ENCODE measurements at places on chromosomes 6 and 20.

DNA sequence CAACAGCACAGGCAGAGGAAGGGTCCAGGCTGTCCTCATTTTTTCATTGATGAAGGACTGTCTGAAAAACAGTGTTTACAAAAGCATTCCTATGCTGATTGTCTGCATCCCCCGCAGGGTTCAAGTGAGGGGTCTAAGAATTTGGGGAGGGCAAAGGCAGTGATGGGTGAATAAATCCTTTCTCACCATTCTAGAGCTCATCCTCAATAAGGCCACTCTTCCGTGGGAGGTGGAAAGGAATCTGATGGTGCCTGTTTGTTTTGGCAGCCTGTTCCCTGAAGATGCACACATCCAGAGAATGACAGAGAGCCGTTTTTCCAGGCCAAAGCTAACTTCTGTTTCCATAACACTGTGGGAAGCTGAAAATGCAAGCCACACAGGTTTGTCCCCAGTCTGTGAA lies 164.5 kb downstream of the MOXD1 start:
- DNase-seq = no peak

DNA sequence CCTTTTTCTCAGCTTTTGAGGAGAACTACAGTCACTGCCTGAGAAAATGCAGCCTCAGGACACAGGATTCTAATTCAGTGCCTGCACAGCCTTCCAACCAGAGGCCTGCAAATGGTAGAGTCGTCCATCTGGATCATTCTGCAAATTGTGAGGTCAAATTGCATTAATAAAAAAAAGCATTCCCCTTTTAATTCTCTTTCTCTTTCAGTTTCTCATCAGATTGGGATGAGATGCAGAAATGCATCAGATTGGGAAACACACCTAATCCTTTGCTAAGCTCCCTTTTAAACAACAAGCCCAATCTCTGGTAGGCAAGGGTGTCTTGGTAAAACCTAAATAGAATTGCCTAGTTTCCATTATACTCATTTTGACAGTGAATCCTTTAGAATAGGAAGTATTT lies 838.8 kb downstream of the MAFB start:
- DNase-seq = no peak

DNA sequence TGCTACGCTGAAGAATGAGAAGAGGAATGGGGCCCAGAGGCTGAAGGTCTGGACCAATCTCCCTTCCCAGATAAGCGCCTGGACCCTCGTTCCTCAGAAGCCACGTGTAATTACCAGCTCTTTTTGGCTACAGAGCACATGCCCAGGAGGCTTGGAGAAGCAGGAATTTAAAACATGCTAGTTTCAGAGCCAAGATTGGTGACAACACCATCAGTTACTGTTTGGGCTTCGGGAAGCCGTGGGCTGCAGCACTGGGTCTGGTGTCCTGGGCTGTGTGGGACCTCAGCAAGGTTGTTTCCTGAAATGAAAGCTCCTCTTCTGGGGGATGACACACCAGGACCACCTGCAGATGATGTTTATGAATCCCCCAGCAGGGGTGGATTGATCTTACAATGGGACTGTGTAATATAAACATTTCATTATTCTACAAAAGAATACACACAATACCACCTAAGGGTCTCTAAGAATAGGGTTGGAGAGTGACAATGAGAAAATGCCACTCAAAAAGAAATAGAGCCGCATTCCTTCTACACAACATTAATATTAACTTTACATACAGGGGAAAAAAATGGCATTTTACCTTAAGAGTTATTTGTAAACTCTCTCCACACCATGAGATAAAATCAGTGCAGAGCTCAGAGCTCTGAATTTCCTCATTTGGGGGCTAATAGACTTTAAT lies 207.8 kb upstream of the FOXQ1 start:
- DNase-seq = no peak

DNA sequence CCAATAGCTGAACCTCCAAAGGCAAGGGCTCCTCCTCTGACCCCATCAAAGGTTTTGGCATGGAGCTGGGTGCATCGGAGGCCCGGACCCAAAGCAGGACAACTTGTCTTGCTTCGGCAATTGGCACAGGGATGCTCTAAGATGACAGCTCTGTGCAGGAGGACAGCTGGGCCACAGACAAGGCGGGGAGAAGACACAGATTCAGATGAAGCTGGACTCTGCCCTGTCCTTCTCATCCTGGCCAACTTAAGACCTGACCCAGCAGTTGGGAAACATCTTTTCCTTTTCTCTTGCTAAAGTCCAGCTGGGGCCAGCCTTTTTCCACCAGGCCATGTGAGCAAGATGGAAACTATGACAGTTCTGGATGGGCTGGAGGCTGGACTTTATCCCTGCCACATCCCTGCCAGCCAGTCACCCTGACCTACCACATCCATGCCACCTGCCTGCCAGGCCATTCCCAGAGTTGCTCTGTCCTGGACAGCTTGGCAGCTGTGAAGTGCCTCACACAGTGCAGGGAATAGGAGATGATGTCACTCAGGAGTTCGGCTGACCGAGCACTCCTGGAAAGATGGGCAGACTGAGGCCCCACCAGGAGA lies 12.7 kb upstream of the PSMF1 start:
- DNase-seq = no peak

DNA sequence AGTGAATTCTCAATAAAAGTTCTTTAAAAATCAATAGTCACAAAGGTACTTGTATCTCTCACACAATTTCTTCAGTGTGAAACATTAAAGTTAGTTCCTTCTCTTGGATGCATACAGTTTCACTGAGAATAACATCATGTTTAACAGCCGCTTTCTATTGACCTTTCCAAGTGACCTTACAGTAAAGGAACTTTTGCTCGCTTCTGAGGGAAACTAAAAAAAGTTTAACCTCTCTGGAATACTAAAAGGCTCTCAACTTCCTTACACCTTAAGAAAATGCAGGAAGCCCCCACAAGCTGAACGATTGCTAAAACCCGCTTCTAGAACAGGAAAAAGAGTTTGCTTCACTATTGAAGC lies 1.3 kb downstream of the RRAGD start:
- DNase-seq = no peak

DNA sequence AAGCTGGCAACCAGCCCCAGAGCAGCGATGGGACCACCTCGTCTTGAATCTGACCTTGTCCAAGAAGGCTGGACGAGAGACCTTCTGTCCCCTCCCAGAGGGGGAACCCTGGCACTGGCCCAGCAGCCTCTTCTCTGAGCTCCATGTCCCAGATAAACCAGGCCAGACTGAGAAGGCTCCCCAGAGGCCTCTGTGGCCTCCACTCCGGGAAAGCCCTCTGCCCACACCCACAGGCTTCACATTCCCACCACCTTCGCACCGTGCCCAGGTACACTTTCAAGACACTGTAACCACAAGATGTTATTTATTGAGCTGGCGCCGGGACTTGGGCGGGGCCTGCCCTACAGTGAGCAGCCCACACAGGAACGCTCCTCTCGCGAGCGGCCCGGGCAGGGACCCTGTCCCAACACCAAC lies 33.2 kb downstream of the ADA start:
- DNase-seq = peak; percentile 38

DNA sequence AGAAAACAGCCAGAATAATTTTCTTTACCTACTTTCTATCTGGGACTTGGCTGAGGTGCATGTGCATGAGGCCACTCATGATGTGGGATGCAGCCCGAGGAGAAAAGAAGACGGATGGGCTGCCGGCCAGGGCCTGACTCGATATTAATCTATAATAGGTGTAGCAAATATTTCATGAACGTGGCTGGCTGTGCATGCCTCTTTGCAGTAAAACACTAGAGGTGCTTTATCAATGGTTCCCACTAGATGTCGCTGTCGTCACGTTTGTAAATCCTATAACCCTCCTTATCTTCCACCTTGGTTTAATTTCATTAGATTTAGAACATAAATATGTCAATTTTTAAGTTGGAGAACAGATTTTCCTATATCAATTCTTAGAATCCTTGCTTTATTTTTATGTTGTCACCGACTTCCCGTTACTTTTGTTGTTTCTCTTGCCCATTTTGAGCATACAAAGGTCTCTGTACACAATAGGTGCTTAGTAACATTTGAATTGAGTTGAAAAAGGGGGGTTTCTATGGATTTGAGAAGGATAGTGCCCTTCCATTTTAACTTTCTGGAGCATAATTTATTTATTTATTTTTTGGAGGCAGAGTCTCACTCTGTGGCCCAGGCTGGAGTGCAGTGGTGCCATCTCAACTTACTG lies 19.6 kb upstream of the FERMT1 start:
- DNase-seq = peak; percentile 31

DNA sequence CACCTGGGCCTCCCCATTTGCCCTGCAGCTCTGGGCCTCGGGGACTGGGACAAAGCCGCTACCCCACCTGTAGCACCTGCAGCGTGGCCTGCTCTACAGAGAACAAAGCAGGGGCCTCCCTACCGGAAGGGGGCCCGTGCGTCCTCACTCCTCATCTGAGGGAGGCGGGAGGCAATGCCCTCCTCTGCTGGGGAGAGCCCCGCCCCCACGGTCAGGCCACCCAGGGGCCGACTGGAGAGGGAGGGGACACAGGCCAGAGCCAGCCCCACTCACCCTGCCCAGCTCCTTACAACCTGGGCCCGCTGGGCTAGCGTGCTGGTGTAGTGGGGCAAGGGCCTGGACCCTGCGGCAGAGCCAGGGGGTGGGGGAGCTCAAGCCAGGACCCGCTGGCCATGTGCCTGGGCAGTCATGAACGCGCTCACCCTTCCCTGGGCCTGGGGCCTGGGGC lies 8.0 kb downstream of the LAMA5 start:
- no peak for DNase-seq

- DNase-seq = peak; percentile 11
Observed at GRCh38 chr20:25220021-25220730, 24.7 kb downstream of the ENTPD6 start.

- no peak for DNase-seq
Observed at GRCh38 chr6:14070457-14070856, 47.1 kb upstream of the CD83 start.

DNA sequence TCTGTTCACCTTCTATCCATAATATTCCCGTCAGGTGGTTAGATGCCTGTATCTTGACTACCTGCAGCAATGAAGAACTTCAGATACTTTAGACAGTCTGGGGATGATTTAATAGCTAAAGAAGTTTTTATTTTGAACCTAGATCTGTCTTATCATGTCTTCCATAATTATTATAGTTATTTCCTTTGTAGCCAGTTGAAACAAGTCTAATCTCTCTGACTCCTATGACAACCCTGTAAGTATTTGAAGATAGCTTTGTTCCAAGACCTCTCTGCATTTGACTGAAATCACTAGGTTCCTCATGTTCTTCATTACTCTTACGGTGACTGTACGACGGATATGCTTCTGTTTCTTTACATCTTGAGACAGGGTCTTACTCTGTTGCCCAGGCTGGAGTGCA lies 316.6 kb upstream of the BMP2 start:
- no peak for DNase-seq

DNA sequence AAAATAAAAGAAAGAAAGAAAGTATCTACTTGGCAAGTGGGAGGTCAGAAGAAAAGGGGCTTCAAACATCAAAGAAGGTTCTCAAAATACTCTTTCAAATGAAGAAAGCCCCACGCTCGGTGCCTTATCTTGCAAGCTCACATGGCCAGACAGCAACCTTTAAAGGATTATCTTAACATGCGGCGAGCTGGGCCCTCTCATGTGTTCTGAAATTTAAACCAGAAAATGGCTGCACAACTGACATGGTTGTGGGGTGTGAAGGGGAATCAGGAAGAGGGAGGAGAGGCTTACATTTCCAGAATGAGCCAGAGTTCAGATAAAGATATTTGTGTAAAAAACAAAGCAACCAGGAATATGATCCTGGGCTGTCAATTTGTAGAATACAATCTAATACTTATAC lies 363.1 kb downstream of the PRKN start:
- DNase-seq = no peak

- DNase-seq = no peak
Observed at GRCh38 chr6:35260591-35261570, 1.3 kb downstream of the ZNF76 start.

DNA sequence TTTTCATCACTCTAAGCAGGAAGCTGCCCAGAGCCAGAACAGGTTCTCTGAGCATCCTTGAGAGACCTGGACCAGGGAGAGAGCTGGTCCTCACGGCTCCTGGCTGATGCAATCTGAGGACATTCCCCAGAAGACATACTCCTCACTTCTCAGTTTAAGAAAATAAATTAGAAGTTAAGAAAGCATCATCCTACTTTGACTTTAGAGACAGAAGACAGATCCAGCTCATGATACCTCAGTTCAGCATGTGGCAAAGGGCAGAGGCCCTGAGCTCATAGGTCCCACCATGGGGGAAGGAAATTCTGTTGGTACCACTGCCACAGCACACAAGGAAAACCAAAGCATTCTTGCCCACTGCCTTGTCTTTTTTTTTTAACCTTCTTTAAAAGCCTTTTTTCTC lies 378.1 kb upstream of the JARID2 start:
- DNase-seq = no peak

- DNase-seq = no peak
Observed at GRCh38 chr6:137233911-137234863, 15.0 kb upstream of the IFNGR1 start.

DNA sequence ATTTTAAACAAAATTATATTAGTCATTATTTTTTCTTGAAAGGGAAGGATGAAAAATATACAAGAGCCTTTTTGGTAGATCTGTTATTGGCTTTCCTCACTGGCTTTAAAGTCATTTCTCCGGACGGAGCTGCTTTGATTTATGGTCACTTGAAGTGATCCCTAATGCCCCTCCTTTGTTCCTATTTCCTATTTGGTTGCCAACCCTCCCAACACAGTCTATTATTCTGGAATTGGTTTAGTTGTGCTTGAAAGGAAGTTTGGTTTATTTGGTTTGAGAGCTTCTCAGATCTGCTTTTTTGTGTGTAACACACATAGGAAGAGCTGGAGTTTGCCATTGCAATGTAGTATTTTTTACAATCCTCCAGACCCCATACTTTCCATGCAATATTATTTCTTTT lies 347.9 kb downstream of the RFPL4B start:
- no peak for DNase-seq

- no peak for DNase-seq
Observed at GRCh38 chr20:47785311-47785853, at the start of gene SULF2. TSS of gene SULF2 (minus strand) at chr20:47785481. CDS start at chr20:47757363, 28,118 bp downstream.

DNA sequence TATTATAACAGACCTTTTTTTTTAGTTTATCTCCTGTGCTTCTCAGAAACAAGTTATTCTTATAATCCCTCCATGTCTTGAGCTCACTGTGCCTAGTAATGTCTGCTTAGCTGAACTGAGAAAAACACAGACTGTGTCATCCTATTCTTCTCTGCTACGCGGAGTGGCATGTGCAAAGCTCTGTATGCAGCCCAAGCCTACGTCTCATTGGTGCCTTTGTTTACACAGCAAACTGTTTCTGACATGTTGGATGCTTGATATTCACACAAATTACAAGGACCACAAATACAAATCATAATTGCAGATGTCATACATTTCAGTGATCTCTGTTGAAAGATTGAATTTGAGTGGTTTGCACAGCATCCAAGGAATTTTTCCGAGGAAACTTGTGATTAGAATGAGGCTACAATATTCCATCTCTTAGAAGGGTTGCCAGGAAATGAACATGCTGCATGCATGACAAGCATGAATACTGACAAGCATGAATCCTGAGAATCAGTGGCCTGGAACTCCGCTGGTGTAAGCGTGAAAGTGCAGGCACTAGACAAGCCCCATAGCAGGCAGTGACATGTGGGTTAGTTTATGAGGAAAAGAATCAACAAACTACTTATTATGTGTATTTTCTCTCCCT lies 128.4 kb upstream of the SGK1 start:
- no peak for DNase-seq

- DNase-seq = no peak
Observed at GRCh38 chr20:8711501-8711900, 357.4 kb upstream of the PLCB4 start.

Measured in stimulated activated CD4-positive, alpha-beta T cell treated with anti-CD3 and anti-CD28 coated beads, Interleukin-12 subunit alpha, Interleukin-12 subunit beta, amount 100 ng/mL, for 4 hours (primary cell).